AG04450 (cell line): ENCODE measurements at places on chromosomes 1 and 21.

DNA sequence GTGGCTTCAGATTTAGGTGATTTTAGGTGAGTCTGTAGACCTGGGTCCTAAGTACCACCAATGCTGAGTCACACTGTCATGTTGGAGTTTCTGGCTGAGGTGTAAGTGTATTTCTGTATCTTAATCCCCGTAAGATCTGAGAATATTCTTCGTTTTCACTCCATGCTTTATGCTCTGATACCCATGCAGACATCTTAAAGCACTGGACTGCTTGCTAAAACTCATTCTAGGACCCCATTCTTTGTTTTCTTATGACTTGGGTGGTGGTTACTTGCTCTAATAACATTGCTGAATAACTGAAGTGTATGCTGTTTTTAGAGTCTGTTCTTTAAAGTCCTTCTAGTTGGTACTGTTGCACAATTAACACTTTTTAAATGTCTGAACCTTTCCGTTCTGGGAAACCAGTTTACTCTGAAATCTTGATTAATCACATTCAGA, 36.6 kb downstream of the CDC42 start:
- DNase-seq, result no peak

DNA sequence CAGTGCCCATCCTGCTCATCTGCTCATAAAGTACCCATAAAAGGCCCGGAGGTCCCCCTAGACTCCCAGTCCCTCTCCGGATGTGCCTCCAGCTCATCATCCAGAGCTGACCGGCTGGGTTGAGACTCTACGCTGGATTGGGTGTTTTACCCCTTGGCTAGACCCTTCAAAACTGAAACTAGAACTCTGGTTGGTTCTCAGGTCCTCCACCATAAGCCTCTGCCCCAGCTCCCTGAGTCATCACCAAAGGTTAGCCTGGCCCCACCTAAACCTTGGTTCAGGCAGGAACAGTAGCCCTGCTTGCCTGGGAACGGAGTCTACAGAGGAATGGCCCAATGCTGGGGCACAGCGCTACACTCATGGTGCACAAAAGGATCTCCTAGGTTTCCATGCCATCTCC, 75.1 kb downstream of the TLR5 start:
- no peak for DNase-seq

- no peak for DNase-seq
Measured at GRCh38 chr1:183450093-183450492, 22.2 kb upstream of the SMG7 start.

- DNase-seq, result no peak
Measured at GRCh38 chr1:88552226-88552625, 131.8 kb upstream of the PKN2 start.

- peak; percentile 16 for DNase-seq
Measured at GRCh38 chr1:32349211-32349708, 13.0 kb downstream of the FAM229A start.

GRCh38 chr1:30603081-30603858, 120.1 kb downstream of the MATN1 start:
- no peak for DNase-seq

GRCh38 chr1:70941563-70941962, 106.1 kb downstream of the PTGER3 start:
- DNase-seq, result no peak

DNA sequence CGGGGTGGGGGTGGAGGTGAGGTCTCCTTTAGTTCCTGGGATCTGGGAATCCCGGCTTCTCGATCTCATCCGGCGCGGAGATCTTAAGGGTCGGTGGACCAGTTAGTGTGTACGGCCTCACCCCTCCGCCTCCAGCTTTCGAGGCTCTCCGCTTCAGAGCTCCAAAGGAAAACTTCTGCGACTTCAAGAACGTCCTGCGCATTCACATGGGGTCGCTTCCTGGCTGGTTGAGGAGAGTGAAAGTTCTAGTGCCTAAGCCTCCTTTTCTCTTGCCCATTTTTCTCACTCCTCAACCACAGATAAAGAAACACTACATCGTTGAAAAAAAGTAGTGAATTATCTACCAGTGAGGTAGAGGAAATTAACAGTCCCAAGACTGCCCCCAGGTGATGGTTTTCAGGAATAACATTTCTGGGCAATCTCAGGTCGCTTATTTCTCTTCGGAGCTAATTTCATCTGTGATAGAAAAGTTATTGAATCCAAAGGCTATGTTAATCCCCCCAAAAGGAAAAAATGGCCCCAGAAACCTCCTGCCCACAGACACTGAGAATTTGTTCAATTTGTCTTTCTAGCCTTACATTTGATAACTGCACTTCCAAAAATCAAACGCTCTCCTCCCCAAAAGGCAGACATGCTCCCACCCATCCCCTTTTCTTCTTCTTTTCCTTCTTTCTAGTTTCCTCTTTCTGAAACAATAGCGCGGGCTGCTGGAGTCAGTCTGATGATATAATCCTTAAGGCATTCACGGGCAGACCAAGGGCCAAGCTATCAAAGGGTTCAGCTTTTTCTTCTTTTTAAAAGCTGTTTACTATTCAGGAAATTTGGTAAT, 20.6 kb upstream of the TBX15 start:
- DNase-seq, result peak; percentile 11

DNA sequence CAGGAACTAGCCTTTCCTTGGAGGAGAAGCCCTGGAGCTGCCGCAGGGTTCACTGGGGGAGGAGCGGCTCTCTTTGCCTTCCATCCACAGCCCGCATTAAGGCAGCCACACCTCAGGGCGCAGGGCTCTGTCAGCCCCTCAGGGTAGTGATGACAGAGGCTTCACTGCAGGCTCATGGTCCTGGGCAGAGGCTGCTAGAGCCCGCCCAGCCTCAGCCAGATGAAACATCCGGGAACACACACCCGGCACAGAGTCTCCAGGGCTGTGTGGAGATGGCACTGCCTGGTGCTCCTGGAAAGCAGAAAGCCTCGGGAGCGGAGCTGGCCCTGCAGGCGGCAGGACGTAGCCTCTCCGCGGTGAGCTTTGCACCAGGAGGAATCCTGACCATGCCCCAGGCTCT, 29.4 kb upstream of the PEX10 start:
- DNase-seq, result no peak

DNA sequence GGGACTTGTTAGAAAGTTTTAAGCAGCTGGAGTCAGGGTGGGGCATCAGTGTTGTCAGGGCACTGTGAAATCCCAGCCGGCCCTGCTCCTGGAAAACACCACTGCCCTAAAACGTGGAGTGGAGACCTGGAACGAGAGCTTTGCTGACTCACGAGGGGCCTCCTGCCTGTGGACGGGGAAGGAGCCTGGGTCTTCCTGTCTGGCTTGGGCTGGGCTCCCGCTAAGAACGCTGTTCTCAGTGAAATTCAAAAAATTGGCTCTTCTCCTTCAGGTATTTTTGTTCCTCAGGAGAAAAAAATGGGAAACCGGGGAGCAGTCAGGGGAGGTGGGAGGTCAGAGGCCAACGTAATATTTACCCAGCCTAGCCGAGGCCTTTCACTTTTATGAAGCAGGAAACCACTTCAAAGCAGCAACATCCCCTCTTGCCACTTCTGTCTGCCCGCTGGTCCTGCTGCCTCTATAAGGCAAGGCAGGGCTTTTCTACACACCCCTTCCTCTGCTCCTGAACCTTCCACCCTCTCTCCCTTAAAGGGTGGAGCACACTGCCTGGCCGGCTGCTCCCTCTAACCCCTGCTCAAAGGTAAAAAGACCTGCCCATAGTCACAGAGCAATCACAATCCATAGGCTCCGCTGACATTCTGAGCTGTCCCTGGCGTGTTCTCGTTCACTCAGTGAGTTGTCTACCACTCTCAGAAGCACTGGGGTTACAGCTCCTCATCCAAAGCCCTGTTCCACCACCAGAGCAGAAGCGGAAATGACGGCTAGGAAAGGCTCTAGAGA, 8.0 kb downstream of the PLXNA2 start:
- no peak for DNase-seq

DNA sequence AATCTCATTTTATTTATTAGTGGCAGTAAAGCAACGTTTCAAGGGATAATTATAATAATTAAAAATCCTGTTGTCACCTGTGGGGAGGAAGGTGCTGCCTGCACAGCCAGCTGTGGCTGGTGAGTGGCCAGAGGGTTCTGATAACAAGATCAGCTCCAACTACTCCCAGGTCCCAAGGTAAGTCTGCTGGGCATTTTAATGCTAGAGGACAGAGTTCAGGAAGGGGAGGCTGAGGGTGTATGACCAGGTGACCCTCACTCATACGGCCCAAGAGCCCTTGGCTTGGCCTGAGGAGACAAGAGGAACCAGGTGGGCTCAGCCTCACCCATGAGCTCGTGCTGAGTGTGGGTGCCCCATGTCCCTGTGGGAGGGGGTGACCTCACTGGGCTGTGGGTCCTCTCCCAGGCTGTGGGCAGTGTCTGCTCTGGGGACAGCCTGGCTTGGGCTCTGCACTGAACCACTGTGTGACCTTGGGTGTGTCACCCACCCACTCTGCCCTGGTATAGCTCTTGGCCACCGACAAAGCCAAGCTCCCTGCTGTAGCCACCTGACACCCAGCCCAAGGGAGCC, 223.8 kb downstream of the PTPRU start:
- DNase-seq, result no peak

GRCh38 chr1:89085781-89086180, 20.8 kb upstream of the GBP1 start:
- DNase-seq, result no peak

DNA sequence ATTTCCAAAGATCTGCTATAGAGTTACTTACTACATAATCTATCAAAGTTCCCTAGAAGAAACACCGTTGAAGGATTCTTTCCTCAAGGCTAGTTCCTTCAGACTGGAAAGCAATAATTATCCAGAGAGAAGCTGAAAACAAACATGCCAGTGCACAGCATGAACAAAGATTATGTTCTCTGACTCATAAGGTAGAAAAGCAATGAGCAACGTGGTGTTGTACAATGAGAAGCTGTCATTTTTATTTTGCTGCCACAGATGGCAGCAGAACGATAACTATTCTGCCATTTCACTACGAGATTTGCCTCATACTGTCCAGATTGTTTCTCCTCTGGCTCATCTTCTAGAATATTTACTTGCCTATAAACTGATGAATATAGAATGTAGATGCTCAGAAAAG, 10.7 kb downstream of the EXTL2 start:
- DNase-seq, result no peak
